Thyroid gland (tissue), 4 donors: ENCODE measurements at places on chromosomes 6 and 20.

DNA sequence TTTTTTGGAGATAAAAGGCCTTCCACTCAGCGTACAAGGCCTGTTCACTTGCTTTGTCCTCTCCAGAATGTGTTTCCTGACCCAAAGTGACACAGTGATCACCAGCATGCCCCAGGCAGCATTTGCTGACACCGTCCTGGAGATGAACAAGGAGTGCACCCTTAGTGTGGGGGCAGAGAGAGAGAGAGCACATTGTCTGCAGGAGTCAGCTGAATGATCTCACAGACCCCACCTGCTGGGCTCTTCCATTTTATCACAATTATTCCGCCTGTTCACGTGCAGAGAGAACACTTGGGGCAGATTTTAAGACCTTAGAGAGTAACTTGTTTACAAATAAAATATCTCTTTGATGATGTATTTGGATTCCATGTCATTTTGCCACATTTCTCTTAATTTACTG is 22.4 kb upstream of the MAS1L start:
- DNase-seq: no peak

GRCh38 chr20:23146181-23146580 is 60.1 kb upstream of the CD93 start:
- no peak for DNase-seq

DNA sequence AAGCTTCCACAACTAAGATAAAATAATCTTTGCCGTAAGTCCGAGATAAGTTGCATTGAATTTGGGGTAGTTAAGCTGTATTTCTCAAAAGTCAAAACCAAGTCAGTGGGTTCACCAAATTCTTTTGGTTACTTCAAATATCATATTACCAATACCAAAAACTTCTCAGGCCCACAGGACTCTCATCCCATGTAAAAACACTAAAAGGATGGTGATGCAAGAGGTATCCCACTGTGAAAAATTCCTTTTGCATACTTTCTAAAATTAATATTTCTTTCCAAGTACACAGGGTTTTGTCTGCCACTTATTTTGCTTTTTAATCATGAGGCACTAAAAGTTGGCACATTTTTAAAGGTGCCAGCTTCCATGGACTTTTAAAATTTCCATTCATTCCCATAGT is 151.3 kb downstream of the GJA10 start:
- no peak for DNase-seq

DNA sequence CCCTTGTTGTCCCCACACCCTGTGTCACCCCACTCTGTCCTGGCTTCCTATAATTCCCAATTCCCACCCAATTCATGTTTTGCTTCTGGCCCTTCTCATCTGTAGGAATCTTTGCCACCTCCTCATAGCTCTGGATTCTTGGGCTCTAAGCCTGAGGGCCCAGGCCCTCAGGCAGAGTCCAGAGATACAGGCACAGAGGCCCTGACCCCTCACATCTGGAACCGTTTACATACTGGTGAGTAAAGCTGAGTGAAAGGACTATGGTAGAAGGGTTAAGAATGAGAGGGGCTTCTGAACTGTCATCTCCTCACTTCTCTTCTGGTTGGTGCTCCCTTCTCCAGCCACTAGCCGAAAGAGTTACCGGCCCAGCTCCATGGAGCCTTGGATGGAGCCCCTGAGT is 13.6 kb downstream of the PRRC2A start:
- no peak for DNase-seq

GRCh38 chr6:313917-314316 is 21.6 kb downstream of the DUSP22 start:
- no peak for DNase-seq

DNA sequence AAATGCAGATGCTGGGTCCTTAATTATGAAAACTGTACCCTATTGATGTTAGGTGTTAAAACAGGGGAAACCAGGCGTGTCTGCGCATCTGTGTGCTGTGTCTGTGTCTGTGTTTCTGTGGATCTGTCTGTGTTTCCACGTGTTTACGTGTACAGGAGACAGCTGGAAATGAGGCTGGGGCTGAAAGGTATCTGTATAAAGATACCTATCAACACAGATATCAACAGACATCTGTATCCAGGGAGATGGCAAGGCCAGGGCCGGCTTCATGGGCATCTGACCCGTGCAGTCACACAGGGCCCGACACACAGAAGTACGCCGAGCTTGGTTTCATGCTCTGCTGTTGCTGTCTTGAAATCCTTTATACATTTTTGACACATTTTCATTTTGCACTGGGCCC is 48.6 kb downstream of the BMP7 start:
- no peak for DNase-seq
